ENCODE measurements at places on chromosomes 3 and 15. TPM values are rescaled to one million over a fixed set of nuclear protein-coding genes. Genes with fewer than 3 reads are reported as not detected.

DNA sequence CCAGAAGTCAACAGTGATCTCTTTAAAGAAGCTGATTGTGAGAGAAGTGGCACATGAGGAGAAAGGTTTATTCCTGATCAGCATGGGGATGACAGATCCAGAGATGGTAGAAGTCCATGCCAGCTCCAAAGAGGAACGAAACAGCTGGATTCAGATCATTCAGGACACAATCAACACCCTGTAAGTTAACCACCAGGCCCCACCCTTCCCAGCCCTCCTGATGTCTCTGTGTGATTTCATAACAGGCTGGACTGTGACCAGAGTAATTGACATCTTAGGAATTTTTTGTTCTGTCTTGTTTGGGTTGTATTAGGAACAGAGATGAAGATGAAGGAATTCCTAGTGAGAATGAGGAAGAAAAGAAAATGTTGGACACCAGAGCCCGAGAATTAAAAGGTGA, 67.7 kb downstream of the KLHL25 start:
- DNase-seq = no peak

GRCh38 chr15:66729331-66729951, 27.4 kb downstream of the SMAD6 start:
- no peak for DNase-seq

- DNase-seq = no peak
Measured at GRCh38 chr15:48915861-48916260, 37.9 kb downstream of the EID1 start.

DNA sequence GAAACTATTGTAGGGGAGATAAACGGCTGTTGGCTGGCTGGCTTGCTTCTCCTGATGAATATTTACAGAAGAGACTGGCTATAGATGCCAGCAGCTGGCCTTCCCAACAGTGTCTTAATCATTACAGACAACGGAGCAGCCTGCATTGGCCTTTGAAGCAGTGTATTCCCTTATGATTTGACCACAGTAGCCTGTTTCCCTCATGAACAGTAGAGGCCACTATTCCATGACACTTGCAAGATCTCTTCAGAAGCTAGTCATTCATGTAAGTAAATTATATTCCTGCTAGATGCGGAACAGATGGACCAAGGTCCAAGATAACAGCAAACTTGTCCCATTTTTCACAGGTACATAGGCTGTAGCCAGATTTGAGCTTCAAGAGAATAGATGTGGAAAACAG, 47.3 kb downstream of the TMCO5A start:
- no peak for DNase-seq

GRCh38 chr3:159584421-159584820, 404.2 kb upstream of the IL12A start:
- DNase-seq = no peak

DNA sequence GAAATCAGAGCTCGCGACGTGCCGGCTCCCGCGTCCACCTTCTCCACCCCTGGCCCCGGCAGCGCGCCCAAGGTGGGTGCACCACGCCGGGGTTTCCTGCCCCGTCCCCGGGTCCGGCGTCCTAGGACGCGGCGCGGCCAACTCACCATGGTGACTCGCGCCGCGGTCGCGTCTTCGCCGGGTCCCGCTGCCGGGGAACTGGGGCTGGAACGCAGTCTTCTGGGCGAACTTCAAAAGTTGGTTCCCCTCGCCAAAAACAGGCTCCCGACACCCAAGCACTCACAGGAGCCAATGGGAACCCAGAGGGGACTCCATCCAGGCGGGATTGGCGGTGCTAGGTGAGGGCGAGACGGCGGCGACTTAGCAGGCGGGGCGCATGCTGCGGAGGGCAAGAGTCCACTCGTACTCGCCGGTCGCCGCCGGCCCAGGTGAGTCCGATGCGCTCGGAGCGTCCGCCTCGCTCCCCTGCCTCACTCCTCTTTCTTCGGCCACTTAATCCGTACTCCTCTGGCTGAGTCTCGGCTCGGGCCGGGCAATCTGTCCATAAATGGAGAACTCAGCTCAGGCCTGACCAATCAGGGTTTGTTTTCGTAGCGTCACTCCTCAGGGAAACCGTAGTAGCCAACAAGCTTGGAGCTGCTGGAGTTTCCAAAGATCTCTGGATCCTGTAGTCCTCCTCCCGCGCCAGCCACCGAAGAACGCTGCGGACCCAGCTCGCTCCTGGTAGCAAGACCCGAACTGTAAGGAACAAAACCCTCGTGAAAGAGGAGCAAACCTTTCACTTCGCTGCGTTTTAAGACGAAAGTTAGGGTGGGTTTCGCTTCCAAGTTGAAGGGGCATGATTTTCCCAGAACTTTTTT, at the start of gene MYO1E:
Gene MYO1E, minus strand, starts transcription at position 520 of the 860 bp plus-strand sequence. Its CDS starts 371 bp downstream, at position 149.
- DNase-seq = peak; percentile 69

- no peak for DNase-seq
Measured at GRCh38 chr15:84781495-84781894, 33.1 kb downstream of the ZNF592 start.

GRCh38 chr15:67873777-67874176, 33.9 kb upstream of the RNU6-1 start:
- DNase-seq = no peak

- no peak for DNase-seq
Measured at GRCh38 chr3:97940034-97940433, 32.2 kb downstream of the RIOX2 start.

DNA sequence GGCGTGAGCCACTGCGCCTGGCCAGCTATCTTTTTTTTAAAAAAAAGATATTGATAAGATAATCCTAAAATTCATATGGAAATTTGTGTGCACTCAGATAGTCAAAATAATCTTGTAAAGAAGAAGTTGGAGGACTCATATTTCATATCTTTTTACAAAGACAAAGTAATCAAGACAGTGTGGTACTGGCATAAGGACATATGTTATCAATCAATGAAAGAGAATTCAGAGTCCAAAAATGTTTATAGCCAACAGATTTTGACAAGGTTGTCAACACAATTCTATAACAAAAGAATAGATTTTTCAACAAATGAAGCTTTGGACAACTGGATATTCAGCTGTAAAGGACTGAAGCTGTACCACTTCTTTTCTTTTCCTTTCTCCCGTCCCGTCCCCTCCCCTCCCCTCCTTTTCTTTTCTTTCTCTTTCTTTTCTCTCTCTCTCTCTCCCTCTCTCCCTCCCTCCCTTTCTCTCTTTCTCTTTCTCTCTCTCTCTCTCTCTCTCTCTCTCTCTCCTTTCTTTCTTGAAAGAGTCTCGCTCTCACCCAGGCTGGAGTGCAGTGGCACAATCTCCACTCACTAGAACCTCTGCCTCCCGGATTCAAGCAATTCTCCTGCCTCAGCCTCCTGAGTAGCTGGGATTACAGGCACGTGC, 126.8 kb downstream of the GSK3B start:
- no peak for DNase-seq

GRCh38 chr3:114673481-114673880, 379.7 kb downstream of the TIGIT start:
- no peak for DNase-seq

DNA sequence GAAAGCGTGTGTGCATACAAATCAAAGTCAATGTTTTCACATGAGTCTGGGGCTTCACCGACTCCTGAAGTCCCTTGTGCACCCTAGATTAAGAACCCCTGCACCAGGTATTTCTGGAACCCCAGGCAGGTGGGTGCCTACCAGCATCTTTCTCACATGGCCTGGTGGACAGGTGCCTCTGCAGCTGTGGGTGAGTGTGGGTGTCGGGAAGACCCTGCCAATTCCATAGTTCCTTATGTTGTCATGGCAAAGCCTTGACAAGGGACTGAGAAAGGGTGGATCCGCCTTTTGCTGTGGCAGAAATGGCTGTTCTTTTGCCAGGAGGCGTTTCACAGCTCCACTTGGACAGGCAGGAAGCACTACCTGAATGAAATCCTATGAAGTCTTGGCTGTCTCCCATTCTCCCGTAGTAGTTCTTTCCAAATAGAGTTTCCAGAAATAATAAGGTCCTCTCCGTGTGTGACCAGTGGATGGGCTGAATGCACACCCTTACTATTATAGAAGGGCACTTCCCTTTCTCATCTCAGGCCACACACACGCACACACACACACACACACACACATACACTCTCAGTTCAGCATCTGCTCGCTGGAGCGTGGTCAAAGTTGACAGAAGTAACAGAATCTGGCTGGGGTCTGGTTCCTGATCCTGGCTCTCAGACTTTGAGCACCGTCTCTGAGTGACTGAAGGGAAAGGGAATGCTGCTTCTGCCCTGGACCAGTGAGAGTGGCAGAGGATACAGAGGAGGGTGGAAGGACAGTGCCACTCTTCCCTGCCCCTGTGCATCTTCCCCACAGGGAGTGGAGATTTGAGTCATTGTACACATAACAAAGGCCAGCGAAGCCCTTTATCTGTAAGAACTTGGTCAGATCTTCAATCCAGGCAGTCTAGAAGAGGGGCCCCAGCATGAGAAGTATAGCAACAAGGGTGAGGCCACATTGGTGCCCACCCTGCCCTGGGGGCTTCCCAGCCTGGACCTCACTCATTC, 38.7 kb downstream of the PDIA5 start:
- no peak for DNase-seq

GRCh38 chr3:71087143-71088018, 496.1 kb downstream of the FOXP1 start:
- DNase-seq = no peak

DNA sequence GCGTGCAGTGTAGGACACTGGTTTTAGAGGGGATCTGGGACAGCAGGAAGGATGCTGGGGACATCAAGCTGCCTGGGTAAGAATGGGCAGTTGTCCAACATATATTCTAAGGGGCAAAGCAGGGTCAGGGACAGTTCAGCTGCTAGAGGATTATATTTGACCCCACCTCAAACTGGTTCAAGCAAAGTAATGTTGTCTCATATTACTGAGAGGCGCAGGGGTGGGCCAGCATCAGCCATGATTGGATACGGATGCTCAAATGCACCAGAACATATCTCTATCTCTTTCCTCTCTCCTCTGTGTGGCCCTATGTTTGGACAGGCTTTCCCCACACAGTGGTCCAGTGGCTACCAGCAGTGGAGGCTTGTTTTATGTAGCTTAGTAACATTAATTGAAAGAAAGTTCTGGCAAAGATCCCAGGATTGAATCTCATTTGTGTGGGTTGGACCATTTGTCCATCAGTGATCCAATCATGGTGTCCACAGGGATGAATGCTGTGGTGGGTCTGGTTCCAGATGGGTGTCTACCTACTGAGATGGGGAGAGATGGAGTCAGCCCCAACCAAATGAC, 49.8 kb upstream of the RGMA start:
- DNase-seq = no peak

DNA sequence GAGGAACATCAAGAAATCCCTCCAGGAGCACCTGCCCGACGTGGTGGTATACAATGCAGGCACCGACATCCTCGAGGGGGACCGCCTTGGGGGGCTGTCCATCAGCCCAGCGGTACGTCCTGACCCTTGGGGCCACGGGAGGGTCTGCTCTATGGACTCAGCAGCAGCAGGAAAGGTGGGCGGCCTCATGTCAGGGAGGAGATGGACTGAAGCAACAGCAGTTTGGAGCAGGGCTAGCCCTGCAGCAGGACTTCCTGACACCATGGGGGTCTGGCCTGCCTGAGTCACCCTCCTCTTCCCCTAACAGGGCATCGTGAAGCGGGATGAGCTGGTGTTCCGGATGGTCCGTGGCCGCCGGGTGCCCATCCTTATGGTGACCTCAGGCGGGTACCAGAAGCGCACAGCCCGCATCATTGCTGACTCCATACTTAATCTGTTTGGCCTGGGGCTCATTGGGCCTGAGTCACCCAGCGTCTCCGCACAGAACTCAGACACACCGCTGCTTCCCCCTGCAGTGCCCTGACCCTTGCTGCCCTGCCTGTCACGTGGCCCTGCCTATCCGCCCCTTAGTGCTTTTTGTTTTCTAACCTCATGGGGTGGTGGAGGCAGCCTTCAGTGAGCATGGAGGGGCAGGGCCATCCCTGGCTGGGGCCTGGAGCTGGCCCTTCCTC, 24.2 kb downstream of the HDAC11 start:
- DNase-seq = no peak

GRCh38 chr3:175308097-175308496, 449.0 kb downstream of the NAALADL2 start:
- DNase-seq = no peak

- no peak for DNase-seq
Measured at GRCh38 chr3:12962292-12962691, 110.9 kb downstream of the IQSEC1 start.

DNA sequence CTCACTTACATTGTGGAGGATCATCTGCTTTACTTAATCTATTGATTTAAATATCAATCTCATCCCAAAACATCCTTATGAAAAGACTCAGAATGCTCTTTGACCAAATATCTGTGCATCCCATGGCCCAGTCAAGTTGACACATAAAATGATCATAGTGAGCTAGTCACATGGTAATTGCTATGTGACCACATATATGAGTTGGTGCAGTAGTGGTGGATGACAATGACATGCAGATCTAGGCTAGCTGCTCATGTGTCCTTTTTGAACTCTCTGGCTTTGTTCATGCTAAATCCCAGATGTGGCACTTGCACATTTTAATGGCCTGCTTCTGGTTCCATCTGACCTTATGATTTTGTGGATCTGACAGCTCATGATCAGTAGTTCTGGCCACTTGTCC, 156.2 kb downstream of the NFKBIZ start:
- no peak for DNase-seq

DNA sequence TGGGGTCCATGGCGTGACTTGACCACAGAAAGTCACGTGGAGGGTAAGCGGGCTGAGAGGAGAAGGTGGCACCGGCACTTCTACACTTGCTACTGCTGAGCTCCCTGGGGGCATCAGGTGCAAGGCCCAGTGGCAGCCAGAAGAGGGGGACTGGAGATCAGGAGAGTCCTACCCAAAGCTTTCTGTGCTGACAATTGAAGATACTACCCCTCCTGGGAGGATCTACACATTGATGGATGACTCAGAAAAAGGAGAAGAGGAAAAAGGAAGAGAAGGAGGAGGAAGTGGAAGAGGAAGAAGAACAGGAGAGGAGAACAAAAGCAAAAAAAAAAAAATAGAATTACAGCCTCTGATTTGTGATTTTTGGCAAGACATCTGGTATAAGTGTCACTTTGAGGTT, 41.2 kb downstream of the MYO5C start:
- no peak for DNase-seq

GRCh38 chr3:25944329-25944728, 154.4 kb downstream of the OXSM start:
- no peak for DNase-seq

Gene LTF
- total RNA-seq = not detected

Gene ZSCAN2
- 21.1 TPM for total RNA-seq

Gene P2RY14
- total RNA-seq = not detected

Gene EPHB3
- total RNA-seq = 13.4 TPM

Gene ANKUB1
- not detected for total RNA-seq

Gene BLM
- total RNA-seq = 47.8 TPM

Gene RASGRF1
- 0.16 TPM for total RNA-seq

Gene GUCA1C
- not detected for total RNA-seq

Gene PLAAT1
- total RNA-seq = 4.0 TPM

All from neural crest cell (in vitro differentiated cells).